ENCODE measurements at places on chromosomes 6 and 20.

DNA sequence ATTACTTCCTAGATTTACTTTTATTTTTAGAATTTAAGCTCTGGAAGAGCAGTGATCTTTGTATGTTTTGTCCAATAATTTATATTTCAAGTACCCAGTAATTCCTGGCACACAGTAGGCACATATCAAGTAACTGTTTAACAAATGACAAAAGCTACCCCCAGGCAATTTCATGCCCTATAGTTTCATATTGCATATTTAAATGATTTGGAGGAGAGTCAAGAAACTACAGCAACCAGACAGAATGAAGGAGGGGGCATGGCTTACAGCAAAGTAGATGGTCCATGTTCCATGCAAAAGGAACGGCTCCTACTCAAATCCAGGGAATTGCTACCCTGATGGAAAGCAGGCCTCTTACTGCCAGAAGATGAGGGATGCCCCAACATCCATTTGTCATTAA lies 113.5 kb downstream of the ARHGAP18 start:
- no peak for DNase-seq

DNA sequence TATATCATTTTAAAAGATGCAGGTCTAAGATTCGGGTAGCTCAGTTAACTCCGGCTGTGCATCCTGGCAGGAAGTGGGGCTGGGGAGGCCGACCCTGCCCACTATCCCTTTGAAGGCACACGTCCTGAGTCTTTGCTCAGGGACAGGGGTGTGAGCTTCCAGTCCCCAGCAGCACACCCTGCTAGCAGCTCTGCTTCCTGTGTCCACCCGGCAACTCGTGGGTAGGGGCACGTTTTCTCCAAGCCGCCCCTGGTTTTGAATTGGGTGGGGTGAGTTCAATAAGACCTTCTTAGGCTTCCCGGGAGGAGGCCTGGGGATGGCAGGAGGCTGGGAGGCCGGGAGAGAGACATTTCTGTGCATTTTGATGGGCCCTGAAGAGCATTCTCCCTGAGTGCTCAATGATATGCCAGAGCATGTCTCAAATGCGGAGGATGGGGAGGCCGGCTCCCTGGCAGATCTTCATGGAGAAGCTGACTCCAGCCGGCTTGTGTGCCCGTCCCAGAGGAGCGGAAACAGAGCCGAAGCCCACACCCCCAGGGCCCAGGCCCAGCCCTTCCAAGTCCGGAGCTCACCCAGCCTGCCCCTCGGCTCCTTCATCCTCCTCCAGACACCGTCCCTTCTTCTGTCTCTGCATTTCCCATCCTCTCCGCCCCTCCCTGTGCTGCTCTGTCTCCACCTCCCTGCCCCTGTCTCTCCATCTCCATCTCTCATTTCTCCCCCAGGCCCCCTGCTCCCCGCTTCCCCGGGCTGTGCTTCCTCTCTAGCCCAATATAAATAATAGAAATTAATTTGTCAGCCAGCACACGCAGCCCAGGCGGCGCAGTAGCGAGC lies 36.3 kb upstream of the ZFAND3 start:
- no peak for DNase-seq

- DNase-seq = peak; percentile 22
Observed at GRCh38 chr6:150334790-150335783, 33.7 kb upstream of the IYD start.

DNA sequence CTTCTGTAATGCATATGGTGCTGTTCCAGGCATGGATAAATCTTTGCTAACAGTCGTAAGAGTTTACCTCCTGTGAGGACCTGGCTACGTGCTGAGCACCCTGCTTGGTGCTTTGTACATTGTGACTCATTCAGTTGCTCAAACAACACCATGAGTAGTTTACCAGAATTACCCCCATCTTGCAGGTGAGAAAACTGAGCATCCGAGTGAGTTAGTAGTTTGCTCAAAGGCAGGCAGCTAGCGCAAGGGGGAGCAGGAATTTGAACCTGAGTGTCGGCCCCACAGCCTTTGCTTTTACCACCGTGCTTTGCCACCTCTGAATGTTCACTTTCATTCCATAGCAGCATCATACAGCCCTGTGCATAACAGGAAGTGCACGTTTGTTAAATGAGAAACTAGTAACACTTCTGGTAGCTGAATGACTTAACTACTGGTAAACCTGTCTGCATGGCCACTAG lies 121.9 kb downstream of the MTHFD1L start:
- DNase-seq = no peak

DNA sequence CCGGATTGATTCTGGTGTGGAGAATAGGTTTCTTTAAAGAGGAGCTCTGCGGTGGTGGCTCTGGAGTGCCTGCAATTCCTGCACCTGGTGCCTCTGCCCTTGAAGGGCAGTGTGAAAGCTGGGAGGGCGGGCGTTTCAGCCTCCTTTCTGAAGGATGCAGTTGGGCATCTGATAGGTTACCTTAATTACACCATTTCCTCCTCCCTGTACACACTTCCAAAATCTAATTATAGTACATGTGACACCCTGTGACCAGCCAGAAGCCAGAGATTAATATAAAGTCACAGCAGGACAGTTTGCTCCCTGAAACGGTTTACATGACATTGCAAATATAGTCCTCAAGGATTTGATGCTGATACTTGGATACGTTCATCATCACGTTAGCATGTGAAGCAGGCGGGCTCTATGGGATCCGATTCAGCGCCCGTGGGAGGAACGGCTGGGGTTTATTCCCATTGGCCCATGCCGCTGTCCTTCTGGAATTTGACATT lies 548.2 kb downstream of the QKI start:
- no peak for DNase-seq

DNA sequence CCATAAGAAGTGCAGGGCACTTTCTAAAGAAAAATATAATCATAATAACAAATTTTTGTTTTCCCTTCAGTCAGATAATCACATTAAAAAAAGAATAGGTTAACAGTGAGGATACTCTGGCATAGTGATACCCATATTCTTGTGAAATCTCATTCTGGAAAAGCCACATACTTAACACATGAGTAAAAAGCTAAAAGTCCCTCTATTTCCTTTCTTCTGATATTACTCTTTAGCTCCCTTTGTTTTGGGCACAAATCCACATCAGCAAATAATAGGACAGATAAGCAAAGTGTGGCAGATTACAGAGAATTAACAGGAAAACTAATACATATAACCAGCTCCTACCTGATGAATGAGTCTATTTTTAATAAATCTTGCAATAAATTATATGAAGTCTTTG lies 15.8 kb downstream of the SHPRH start:
- DNase-seq = no peak

DNA sequence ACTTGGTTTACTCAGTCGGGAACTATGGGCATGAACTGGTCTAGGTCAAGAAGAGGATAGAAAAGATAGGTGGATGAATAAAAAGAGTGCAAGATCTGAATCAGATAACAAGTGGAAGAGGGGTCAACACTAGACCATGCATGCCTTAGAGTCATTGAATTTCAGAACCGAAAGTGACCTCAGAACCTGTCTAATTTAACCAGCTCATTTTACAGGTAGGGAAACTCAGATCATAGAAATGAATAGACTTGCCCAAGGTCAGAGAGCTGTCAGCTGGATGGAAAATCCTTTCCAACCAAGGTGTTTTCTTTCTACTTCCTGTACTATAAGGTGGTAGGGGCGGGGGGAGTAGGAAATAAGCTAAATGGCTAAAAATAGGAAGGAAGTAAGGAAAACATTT lies 121.4 kb upstream of the ADGRF1 start:
- DNase-seq = no peak

DNA sequence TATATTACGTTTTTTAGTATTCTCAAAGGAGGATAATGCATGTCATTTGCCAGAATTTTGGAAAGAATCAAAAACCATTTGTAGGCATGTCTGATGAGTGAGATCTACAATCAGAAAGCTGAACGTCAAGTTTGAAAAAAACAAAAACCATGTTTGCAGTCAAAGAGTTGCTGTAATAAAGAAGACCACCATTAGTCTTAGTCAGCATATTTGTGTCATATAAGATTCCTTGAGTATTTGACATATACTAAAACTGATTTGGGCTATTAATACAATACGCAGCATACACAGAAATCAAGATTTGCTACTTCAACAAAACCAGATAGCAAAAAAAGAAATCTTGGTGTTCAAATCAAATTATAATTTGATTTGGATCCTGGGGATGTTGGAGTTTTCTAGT lies 247.5 kb downstream of the SAMD5 start:
- no peak for DNase-seq

GRCh38 chr6:108585921-108586536 lies 25.3 kb downstream of the FOXO3 start:
- no peak for DNase-seq

DNA sequence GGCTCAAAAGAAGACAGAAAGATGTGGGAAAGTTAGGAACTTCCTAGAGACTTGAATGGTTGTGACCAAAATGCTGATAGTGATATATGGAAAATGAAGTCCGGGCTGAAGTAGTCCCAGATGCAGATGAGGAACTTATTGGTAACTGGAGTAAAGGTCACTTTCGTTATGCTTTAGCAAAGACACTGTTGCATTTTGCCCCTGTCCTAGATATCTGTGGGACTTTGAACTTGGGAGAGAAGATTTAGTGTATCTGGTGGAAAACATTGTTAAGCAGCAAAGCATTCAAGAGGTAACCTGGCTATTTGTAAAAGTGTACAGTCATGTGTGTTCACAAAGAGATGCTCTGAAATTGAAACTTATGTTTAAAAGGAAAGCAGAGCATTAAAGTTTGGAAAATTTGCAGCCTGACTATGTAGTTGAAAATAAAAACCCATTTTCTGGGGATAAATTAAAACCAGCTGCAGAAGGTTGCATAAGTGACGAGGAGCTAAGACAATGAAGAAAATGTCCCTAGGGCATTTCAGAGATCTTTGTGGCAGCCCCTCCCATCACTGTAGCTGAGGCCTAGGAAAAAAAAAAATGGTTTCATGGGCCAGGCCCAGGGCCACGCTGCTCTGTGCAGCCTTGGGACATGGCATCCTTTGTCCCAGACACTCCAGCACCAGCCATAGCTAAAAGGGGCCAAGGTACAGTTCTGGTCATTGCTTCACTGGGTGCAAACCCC lies 1692.2 kb downstream of the HACE1 start:
- DNase-seq = no peak

DNA sequence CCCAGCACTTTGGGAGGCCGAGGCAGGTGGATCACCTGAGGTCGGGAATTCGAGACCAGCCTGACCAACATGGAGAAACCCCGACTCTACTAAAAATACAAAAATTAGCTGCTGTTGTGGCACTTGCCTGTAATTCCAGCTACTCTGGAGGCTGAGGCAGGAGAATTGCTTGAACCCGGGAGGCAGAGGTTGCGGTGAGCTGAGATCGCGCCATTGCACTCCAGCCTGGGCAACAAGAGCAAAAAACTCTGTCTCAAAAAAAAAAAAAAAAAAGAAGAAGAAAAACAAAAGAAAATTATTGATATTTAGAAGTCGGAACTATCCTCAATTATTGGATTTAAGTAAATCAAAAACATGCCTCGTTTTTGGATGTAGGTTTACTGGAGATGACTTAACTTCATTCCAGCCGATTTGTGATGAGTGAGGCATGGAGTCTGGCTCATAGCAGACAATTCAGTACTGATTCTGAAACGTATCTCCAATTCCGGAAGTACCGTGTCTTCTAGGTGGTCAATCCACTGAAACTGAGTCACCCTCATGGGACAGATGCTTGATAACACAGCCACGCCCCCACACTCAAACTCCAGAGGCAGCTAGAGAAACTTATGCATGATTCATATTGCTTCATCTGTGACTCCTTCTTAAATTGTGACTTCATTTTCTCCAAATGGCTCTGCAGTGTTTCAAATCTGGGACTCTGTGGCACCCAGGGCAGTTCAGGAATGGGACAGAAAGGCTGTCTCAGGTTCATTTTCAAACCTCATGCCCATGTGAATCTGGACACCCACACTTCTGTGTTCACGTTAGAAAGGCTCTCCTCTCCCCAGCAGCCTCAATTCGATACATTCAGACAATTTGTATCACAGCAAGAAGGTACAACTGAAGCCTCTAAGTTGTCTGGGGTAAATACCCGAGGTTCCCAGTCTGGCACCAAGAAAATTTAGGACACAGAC lies 110.4 kb upstream of the ARMC2 start:
- DNase-seq = no peak

- DNase-seq = no peak
Observed at GRCh38 chr20:53657732-53658131, 64.1 kb upstream of the ZNF217 start.

DNA sequence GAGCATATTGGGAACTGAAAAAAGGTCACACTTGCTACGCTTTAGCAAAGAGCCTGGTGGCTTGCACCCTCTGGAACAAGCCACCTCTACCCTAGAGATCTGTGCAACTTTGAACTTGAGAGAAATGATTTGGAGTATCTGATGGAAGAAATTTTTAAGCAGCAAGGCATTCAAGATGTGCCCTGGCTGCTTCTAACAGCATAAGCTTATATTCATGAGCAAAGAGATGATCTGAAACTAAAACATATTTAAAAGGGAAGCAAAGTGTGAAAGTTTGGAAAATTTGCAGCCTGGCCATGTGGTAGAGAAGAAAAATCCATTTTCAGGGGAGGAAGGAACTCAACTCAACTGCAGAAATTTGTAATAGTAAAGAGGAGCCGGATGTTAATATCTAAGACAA lies 71.1 kb downstream of the NINL start:
- DNase-seq = no peak

- no peak for DNase-seq
Observed at GRCh38 chr6:17218023-17218748, 63.0 kb upstream of the RBM24 start.

- DNase-seq = no peak
Observed at GRCh38 chr6:10740061-10740460, 7.5 kb upstream of the TMEM14B start.

DNA sequence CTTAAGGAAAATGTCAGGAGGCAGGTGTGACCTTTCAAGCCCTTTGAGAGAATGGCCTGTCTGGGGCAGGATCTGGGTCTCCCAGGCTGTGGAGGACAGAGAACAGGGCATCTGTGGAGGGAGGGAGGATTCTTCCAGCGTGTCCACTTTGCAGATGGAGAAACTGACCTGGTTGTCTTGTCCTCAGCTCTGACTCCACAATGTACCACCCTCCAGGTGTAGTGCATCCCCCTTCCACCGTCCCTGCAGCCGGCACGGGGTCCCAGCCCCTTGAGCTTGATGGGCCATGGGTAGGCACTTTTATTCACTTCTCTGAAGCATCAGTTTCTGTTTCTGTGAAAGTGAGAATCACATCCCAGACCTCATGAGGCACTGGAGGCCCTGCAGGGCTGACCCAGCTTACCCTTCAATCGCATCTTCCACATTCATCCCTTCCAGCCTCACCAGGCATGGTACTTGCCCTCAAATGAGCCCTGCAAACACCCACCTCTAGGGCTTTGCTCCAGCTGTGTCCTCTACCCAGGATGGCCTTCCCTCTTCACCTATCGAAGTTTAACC lies 4.6 kb upstream of the TGM2 start:
- no peak for DNase-seq

- no peak for DNase-seq
Observed at GRCh38 chr6:113381959-113382358, 475.2 kb upstream of the MARCKS start.
